ENCODE measurements at places on chromosomes 11 and 22. TPM values are rescaled to one million over a fixed set of nuclear protein-coding genes. Genes with fewer than 3 reads are reported as not detected.

DKK3 gene
- total RNA-seq, result not detected

FAM180B gene
- total RNA-seq, result not detected

PLAAT4 gene
- total RNA-seq, result 18.7 TPM

SPDYC gene
- not detected for total RNA-seq

C22orf23 gene
- not detected for total RNA-seq

OTOG gene
- not detected for total RNA-seq

P4HA3 gene
- total RNA-seq, result not detected

GRCh38 chr11:94537031-94537600 lies 6.6 kb upstream of the FUT4 start:
- DNase-seq, result no peak
- H3K36me3 ChIP-seq, result no peaks in the 10 kb centered on the region
- H3K4me1 ChIP-seq, result peaks cover 2% of the 10 kb centered on the region

DNA sequence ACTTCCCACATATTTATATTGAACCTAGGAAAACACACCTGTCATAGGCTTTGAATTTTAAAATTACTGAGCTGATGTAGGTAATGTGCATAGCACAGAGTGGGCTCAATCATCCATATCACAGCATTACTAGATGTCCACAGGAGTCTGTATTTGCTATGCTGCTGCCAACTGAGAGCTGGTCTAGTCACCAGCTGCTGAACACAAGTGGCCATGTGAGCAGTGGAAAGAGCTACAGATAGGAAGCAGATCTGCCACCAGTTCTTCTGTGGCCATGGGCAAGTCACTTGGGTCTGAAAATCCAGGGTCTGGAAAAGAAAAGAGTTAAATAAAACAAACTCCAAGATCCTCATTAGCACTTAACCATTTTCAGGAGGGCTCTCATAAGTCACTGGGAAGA lies 91.8 kb downstream of the APIP start:
- H3K27me3 ChIP-seq, result peaks cover 12% of the 10 kb centered on the region
- no peak for DNase-seq
- no peak overlapping the region for H3K27ac ChIP-seq
- H3K4me3 ChIP-seq, result no peak overlapping the region

- peak; percentile 17 for DNase-seq
- no peak overlapping the region for H3K4me3 ChIP-seq
- no peaks in the 10 kb centered on the region for H3K36me3 ChIP-seq
- peaks cover 27% of the 10 kb centered on the region for H3K4me1 ChIP-seq
- no peaks in the 10 kb centered on the region for H3K27me3 ChIP-seq
Observed at GRCh38 chr11:47667555-47667954, 25.2 kb upstream of the MTCH2 start.

DNA sequence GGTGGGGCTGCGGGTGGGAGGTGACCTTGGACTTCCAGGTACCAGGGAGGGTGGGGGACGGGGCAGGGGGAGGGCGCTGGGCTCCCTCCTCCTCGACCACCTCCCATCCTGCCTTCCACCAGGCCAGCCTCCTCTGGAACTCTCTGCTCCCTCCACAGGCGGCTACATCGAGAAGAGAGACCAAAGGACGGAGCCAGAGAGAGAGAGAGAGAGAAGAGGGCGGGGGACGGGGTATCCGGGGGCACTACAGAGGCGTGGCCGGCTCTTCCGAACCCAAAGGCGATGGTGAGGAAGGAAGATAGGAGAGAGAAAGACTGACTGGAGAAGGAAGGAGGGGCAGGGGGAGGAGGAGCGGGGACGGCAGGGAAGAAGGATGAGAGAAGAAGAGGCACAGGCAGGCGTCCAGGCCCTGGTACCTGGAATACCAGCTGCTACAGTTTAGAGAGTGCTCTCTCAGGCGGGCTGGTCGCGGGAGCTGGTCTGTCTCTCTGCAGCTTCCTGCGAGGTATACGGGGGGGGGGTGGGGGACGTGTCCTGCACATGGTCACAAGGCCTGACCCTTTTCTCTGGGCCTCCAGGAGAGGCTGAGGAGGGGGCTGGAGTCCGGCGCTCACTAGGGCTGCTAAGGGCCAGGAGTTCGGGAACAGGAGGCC lies 38.0 kb downstream of the IGSF9B start:
- H3K4me1 ChIP-seq, result peaks cover 3% of the 10 kb centered on the region
- no peak for DNase-seq
- no peaks in the 10 kb centered on the region for H3K27me3 ChIP-seq
- no peak overlapping the region for H3K27ac ChIP-seq

- no peak for DNase-seq
- no peak overlapping the region for H3K4me3 ChIP-seq
- peaks cover 9% of the 10 kb centered on the region for H3K27me3 ChIP-seq
- H3K4me1 ChIP-seq, result no peaks in the 10 kb centered on the region
- no peak overlapping the region for H3K27ac ChIP-seq
Observed at GRCh38 chr11:131037873-131038272, 121.6 kb upstream of the SNX19 start.

GRCh38 chr22:45722006-45722405 lies 50.4 kb downstream of the ATXN10 start:
- DNase-seq, result no peak
- no peaks in the 10 kb centered on the region for H3K27me3 ChIP-seq
- H3K4me3 ChIP-seq, result no peak overlapping the region
- H3K36me3 ChIP-seq, result peaks cover 41% of the 10 kb centered on the region
- H3K27ac ChIP-seq, result no peak overlapping the region

All from activated CD4-positive, alpha-beta T cell treated with anti-CD3 and anti-CD28 coated beads for 36 hours (primary cell).